ENCODE measurements at places on chromosomes 16 and 17.
A peak's percentile ranks its signal among the peaks of the same experiment; 100 is the strongest.

DNA sequence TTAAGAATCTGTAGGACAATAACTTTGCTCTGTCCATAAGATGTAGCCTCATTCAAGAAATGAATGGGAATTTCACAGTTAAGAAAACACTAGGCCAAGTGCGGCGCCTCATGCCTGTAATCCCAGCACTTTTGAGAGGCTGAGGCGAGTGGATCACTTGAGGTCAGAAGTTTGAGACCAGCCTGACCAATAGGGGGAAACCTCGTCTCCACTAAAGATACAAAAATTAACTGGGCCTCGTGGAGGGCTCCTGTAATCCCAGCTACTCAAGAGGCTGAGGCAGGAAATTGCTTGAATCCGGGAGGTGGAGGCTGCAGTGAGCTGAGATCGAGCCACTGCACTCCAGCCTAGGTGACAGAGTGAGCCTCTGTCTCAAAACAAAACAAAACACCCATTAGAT lies 19.9 kb upstream of the RSL1D1 start:
- no peak for DNase-seq

GRCh38 chr16:31354394-31355291 lies at the start of gene ITGAX:
ITGAX (plus strand) TSS chr16:31355176; CDS start chr16:31355255, 79 bp downstream.
- DNase-seq, result peak; percentile 34

DNA sequence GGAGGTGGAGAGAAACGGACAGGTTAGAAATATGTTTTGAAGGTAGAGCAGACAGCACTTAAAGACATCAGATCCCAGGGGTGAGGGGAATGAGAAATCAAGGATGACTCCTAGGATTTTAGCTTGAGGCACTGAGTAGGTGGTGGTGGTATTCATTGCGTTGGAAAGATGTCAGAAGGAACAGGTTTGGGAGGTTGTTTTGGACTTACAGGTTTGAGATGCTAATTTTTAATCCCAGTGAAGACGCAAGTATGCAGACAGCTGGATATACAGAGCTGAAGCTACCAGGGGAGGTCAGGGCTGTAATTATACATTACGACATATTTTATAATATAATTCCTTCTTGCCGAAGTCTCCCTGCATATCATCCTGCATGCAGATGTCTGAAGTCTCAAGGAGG lies 433.3 kb downstream of the XYLT1 start:
- DNase-seq, result no peak

- DNase-seq, result peak; percentile 13
Measured at GRCh38 chr17:32267690-32268205, 2.1 kb downstream of the RHBDL3 start.

DNA sequence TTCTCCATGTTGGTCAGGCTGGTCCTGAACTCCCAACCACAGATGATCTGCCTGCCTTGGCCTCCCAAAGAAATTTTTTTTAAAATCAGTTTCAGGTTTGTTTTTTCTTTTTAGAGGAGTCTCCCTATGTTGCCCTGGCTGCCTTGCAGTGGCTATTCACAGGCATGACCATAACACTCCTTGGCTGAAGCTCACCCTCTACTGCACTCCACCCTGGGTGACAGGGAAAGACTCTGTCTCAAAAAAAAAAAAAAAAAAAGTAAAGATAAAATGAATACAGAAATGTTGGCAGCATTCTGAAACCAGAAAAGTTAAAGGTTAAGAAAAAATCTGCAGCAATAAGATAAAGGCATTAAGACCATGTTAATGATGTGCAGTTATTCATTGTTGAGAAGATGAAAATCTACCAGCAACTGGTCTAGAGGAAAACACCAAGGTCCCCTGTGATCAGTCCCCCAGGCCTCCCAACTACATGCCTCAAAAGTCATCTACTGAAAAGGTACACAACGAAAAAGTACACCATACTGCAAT lies 15.1 kb downstream of the YWHAE start:
- no peak for DNase-seq

DNA sequence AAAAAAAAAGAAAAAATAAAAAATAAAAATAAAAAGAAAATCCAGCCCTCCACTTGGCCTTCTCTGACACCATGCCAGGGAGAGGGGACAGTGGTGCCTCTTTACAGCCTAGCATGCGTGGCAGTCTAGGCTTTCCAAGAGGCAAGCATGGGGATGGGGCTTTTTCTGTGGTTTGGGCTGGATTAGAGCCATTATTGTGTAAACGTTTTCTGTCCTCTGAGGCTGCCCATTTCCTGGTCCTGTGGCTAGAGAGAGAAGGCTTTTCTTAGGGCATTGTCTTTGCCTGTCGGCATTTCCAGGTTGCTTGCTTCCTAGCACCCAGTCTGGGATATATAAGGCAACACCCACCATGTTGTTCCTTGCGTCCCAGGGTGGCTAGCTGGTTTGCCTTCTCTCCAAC lies 2.7 kb upstream of the DHRS7B start:
- no peak for DNase-seq

GRCh38 chr16:13056607-13057006 lies 155.2 kb downstream of the SHISA9 start:
- DNase-seq, result no peak

DNA sequence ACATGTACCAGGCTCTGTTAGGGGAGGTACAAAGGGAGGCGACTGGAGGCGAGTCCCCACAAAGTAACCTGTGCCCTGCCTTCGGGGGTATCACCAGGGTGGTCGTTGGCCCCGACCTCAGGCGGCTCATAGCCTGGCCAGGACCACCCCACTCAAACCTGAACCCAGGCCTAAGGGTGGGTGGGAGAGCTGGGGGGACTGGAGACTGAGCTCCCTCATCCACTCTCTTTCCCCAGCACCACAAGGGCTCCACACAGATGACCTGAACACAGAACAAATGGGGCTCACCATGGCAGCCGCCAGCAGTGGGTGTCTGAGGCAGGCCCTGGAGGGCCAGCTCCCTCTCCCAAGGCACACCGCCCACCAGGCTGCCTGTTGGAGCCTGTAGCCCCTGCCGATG lies 120.6 kb upstream of the TNRC6C start:
- no peak for DNase-seq

DNA sequence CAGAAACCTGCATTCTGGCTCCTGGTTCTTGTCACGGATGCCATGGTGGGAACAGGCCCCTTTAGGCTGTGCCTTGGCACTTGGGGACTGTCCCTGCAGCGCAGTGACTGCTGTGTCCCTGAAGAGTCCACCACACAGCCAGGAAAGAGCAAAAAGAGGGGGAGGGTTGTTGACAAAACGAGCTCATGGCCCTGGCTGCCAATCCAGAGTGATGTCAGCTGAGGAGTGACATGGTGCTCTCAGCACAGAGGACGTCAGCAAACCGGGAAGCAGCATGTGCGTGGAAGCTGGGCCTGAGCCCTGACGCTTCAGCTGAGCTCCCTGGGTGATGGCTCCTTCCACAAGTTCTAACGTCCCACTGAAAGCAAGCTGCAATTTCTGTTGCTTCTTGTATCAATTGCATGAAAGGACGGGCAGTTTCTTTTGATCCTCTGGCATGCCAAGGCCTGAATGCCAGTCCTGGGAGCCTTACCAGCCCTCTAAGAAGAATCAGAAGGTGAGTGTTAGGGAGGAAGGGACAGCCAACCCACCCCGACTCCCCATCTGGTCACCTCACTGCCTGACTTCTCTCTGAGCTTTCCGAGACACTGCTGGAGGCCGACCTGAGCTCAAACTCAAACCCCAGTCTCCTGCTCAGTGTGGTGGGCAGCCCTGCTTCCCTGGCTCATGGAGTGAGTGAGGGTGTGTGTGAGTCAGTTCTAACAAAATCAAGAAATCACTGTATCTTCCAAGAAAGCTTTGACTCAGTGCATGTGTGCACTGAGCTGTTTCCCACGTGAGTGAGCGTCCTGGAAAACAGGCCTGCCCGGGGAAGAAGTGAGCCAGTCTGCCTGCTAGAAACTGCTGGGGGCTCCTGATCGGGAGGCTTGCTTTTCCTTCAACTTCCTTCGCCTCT lies 14.7 kb upstream of the WNT3 start:
- DNase-seq, result no peak

- DNase-seq, result no peak
Measured at GRCh38 chr16:11737713-11738112, 4.9 kb downstream of the TXNDC11 start.

DNA sequence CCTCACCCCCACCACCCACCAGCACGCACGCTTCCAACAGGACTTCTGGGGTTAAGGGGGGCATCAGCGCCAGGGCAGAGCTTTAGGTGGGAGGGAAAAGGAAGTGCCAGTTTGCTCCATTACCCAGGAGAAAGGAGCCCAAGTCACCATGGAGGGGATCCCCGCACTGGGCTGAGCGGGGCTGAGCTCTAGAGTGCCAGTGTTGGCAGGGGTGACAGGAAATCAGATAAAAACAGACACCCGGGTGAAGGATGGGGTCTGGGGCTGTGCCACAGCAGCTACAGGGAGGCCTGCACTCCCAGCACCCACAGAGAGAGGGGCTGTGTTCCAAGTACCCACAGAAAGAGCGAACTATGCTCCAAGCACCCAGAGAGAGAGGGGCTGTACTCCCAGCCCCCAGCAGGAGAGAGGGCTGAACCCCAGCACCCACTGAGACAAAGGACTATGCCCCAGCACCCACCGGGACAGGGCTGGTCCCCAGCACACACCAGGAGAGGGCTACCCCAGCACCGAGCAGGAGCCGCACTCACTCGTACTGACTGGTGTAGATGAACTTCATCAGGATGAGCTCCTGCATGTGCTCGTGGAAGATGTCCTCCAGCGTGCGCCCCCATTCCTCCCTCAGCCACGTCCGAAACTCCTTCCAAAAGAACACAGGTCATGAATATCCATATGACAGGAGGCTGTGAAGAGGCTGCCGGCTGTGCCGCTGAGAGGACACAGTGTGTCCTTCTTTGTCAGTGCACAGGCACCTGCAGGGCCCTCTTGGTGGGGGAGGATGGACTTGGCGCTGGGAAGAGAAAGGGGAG lies 18.6 kb upstream of the C16orf95 start:
- DNase-seq, result no peak

- no peak for DNase-seq
Measured at GRCh38 chr17:33494151-33494550, 201.1 kb upstream of the ASIC2 start.

DNA sequence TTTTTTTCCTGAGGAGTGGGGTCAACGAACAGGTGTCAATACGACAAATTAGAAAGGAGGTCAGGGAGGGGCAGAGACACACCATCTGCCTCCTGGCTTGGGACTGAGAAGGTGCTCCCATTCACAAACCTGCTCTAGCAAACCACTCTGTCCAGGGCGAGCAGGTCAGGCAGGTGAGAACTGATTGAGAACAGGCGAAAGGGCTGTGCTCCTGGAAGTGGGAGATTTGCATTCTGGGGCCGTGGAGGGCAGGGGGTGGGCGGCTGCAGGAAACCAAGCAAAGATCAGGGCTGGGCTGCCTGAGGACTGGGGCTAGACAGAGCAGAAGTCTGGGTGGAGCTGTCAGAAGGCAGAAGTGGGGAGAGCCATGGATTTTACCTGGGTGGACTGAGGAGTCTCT lies 98.9 kb upstream of the NLRP1 start:
- no peak for DNase-seq

DNA sequence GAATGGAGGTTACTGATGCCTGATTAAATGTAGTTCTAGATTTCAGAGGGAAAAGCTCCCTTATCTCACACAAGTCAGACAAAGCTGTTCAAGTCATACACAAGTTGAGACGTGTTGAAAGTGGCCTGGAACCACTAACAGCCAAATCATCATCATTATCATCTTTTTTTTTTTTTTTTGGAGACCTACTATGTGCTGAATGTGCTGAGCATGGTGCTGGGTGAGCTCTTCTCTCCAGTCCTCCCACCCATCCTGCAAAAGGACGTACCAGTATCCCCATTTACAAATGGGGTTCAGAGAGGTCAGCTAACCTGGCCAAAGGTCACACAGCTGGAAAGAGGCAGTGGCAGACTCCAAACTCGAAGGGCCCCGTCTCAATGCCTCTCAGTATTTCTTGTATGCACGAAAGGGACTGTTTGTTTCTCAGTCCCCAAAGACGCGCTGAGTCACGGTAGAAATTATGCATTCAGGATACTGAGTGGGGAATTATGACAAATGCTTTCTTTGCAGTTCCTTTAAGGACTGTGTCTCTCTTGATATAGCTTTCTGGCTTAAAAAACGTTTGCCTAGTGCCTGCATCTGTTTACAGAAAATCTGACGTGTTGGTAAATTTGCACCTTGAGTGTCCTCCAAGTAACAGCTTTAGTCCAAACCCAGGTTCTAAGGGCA lies 235.5 kb downstream of the XYLT1 start:
- DNase-seq, result no peak

DNA sequence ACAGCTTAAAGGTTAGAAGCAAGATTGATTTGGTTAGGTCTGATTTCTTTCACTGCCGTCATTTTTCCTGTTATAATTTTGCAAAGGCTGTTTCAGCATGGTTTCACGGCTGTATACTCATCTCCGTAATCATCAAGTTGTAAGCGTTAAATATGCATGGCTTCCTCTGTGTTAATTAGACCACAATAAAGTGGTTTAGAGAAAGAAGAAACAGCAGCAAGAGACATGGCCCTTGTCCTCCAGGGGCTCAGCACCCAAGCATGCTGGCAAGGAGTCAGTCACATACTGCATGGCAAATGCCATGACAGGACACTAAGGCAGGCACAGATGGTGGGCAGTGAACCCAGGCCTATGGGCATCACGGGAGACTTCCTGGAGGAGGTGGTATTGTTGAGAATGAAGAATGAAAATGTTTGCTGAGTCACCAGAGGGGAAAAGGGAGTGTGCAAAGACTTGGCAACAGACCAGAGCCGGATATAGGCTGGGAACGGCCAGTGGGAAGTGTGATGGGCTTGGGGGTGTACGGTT lies 61.4 kb upstream of the PLCG2 start:
- no peak for DNase-seq

- no peak for DNase-seq
Measured at GRCh38 chr16:85220125-85220839, 108.0 kb upstream of the CIBAR2 start.

- no peak for DNase-seq
Measured at GRCh38 chr16:9370061-9370491, 278.6 kb downstream of the HAPSTR1 start.

DNA sequence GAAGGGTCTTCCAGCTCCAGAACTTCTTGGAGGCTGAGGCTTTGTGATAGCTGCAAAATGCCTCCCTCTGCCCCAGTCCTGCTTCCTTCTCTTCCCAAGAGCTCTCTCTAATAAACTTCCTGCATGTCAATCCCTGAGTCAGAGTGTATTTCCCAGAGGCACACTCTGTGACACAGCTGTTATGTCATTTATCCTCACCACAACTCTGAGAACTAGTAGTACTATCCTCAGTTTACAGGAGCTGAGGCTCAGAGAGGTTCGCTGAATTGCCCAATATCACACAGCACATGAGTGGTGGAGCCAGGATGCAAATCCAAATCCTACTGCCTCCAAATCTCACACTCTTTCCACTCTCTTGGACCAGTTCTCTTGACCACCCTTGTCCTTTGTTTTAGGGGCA lies 20.0 kb downstream of the UNC45B start:
- DNase-seq, result no peak

- DNase-seq, result no peak
Measured at GRCh38 chr17:50359998-50360461, 13.0 kb downstream of the MRPL27 start.

- no peak for DNase-seq
Measured at GRCh38 chr17:51319186-51319585, 58.8 kb downstream of the UTP18 start.

GRCh38 chr16:58337090-58337444 lies 42.2 kb upstream of the PRSS54 start:
- DNase-seq, result no peak

- DNase-seq, result no peak
Measured at GRCh38 chr16:3819746-3820724, 60.5 kb downstream of the CREBBP start.

GRCh38 chr17:50049636-50050035 lies 6.3 kb upstream of the ITGA3 start:
- no peak for DNase-seq
